ENCODE measurements at places on chromosomes 4 and X.

- DNase-seq = no peak
These were observed 24.7 kb upstream of the LRAT start for GRCh38 chr4:154719087-154719486.

- no peak for DNase-seq
These were observed 68.2 kb upstream of the TENM3 start for GRCh38 chr4:182174979-182175378.

DNA sequence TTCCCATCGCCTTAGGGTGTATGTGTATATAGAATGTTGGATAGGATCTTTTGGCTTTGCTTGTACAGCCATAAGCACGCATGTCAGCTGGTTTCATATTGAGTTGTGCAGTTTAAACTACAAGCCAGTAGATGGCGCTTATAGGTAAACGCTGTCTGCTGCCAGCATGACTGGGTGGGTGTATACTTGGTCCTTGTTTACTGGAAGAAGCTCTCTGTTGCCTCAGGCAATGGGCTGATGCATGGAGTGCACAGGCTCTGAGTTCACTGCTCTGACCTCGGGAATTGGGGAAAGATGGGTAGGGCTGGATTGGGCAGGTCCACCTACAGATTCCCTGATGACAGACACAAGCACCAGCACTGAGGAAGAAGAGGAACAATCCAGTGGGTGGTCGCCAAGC, 831.5 kb downstream of the STIM2 start:
- DNase-seq = no peak

DNA sequence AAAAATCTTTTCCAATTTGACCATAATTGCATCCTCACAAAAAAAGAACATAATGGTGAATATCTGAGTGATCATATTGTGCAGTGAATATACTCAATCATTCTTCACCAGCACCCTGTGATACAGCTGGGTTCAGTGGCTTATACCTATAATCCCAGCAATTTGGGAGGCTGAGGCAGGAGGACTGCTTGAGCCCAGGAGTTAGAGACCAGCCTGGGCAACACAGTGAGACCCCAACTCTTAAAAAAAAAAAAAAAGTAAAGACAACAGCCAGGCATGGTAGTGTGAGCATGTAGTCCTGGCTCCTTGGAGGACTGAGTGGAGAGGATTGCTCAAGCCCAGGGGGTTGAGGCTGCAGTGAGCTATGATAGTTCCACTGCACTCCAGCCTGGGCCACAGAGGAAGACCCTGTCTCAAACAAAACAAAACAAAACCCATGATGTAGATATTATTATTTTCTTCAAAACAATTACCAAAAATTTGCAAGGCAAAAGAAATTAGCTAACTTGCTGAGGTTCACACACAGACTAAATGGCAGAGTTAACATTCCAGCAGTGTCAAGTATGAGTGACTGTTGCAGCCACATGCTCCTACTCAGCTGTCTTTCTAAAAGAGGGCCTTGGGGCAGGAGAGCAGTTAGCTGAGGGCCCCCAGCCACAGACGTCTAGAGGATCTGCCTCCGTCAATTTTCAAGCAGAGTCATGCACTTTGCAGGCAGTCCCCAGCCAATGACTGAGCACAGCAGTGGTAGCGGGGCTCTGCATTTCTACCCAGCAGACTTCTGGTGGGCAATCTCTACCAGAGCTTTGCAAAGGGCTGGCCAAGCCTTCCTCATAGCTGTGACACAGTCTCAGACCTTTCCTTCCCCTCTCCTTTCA, 33.4 kb downstream of the ADGRA3 start:
- DNase-seq = no peak

DNA sequence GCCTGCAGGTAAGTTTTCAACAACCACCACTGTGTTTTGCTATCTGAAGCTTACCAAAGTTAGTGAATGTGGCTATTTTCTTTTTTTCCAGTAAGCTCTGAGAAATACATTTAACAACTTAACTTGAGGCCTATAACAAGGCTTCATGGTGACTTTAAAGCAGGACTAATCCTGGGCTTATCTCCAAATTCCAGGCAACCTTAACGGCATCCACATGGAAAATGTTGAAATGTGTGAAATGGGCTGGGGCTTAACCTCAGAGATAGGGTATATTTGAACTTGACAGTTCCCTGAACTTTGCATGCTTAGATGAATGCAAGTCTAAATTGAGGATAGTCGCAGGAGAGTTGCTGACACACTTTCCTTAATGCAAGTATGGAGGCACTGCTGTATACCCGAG, 539.2 kb downstream of the GALNTL6 start:
- no peak for DNase-seq

Data from stimulated activated CD4-positive, alpha-beta T cell treated with anti-CD3 and anti-CD28 coated beads, TNF-alpha, amount 100 ng/mL, for 24 hours (primary cell).